ENCODE measurements at places on chromosomes 1 and 21.
A peak's percentile ranks its signal among the peaks of the same experiment; 100 is the strongest.

- no peak for DNase-seq
These were observed 27.5 kb downstream of the ATP1B1 start for GRCh38 chr1:169133801-169134502.

DNA sequence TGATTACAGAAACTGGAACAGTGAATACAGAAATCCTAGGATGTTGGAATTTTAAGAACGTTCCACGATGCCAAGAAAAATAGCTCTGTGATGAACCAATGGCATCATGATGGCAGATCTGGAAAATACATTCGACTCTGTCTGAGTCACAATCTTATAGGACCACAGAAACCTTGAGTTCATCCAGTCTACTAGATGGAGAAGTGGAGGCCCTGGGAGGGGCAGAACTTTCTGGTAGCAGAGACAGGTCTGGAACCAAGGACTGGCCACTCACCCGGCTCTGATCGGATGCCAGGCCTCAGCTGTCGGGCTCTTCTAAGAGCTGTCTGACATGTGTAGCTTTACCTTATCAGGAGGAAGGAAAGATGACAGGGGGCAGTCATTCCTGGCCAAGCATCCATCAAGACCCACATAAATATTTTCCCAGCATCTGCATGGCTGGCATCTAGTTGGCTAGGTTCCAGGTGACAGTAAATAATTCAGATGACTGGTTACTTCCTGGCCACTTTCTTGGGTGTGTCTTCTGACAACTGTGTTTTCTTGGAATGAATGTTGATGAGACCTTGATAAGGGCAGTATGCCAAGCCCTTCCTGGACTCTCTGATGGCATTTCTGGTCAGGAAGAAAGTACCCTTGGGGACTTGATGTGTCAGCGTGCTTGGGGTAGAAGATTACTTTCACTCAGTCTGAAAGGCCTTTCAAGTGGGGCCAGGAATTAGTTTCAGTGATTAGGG, 72.6 kb upstream of the TRABD2B start:
- no peak for DNase-seq

GRCh38 chr1:205582046-205582445, 49.8 kb downstream of the ELK4 start:
- no peak for DNase-seq

DNA sequence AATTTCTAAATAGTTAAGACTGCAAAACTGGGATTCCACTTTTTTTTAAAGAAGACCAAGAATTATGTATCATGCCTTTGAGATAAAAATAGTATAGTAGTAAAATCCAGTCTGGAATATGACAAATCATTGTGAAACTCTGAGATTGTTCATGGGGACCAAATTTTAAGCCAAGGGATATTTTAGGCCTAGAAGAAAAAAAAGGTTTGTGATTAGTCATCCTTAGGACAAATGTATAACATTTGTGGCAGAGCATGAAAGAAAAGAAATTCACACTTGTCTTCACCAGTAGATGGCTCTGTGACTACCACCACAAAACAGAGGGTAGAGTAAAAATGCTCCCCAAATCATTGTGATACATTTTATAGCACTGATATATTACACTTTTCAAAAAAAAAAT, 226.1 kb downstream of the KCTD3 start:
- DNase-seq: peak; percentile 56

DNA sequence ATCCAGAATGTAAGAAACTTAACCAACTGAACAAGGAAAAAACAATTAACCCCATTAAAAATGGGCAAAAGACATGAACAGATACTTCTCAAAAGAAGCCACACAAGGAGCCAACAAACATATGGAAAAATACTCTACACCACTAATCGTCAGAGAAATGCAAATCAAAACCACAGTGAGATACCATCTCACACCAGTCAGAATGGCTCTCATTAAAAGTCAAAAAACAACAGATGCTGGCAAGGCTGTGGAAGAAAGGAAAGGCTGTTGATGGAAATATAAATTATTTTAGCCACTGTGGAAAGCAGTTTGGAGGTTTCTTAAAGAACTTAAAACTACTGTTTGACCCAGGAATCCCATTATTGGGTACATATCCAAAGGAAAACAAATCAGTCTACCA, 51.2 kb downstream of the RGS4 start:
- no peak for DNase-seq

DNA sequence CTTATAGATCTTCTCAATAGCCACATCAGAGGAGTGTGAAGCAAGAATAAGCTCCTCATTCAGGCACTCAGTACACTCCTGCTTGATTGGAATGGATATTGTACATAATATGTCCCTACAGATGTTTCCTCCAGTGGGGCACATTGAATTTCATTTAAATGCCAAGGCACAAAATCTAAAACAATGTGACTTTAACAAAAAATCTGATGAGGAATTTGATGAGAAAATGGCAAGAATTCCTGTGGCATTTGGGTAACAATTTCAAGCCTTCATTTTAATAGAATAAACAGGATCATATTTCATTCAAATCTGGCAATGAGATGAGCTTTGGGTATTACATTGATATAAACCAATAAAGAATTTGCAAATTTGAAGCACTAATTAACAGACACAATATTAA, 307.7 kb upstream of the PKN2 start:
- DNase-seq: no peak

GRCh38 chr21:29335720-29336119, 37.0 kb downstream of the BACH1 start:
- DNase-seq: no peak

DNA sequence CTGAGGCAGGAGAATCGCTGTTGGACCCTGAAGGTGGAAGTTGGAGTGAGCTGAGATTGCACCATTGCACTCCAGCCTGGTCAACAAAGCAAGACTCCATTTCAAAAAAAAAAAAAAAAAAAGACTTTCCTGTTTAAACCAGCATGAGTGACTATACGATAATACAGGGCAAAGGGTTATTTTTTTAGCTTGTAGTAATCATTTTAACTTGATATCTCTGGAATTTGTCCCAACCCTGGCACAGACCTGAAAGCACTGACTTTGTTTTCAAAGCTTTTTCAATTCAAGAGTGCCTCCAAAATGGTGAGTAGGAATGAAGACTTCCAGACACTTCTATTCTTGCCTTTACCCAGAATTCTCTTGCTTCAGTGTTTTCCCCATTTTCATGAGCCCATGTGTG, 4.4 kb upstream of the TMCO2 start:
- no peak for DNase-seq

DNA sequence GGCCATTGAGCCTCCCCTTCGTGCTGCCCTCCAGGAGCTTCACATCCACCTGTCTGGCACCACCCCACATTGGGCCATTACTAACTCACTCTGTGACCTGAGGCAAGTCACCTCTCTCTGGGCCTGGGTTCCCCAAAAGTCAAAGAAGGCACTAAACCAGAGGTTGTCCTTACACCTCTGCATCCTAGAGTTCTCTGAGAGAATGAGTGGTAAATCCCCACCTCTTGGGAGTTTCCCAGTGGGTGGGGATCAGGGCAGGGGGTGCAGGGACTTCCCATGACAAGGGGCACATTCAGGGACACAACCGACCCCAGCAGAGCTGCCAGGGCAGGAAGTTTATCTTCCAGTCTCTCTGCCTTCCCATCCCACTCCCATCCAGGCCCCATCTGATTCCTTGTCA, 99.7 kb downstream of the EPHB2 start:
- DNase-seq: no peak

DNA sequence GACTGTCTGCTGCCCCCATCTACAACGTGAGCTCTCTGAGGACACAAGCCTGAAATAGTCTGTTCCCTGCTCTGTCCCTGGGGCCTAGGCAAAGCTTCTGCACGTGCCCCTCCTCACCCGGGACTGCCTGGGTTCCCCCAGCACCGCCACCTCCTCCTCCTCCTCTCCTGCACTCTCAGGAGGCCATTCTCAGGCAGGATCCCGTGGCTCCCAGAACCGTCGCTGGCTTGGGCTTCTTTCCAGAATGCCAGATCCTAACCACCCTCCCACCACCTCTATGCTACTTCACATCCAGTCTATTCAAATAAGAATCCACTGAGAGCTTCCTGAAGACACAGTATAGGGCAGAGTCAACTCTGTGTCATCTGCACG, 11.2 kb downstream of the NPHP4 start:
- DNase-seq: no peak

DNA sequence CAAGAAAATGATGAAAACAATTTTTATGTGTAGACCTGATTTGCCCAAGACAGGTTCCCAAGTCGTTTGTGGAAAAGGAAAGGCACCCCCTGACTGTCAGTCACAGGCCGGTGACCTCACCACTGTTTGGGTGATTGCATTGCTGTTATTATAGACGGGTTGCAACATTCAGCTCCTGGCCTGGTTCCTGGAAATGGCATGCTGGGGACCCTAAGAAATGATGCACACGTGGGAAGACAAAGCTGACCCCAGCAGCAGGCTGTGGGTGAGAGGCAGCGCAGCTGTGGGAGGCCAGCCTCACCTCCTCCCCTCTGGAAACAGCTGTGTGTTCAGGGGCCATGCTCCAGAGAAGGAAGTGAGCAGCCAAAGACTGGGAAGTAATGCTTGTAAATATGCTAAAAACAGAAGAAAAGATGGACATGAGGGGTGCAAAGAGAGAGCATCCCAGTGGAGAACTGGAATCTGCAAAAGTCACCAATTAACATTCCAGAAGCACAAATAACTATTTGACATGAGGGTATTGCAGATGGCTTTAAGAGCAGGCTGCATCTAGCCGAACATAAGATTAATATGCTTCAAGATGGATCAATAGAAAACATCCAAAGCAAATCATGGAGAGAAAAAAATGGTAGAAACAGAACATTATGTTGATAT, 23.4 kb upstream of the ABCG1 start:
- no peak for DNase-seq

GRCh38 chr1:67001682-67002425, 52.1 kb downstream of the SLC35D1 start:
- no peak for DNase-seq

GRCh38 chr1:159935719-159936272, 9.6 kb downstream of the IGSF9 start:
- no peak for DNase-seq

All from NCI-H1694 (cell line).